ENCODE measurements at places on chromosomes 4 and X. TPM values are rescaled to one million over a fixed set of nuclear protein-coding genes. Genes with fewer than 3 reads are reported as not detected.

The ALAS2 gene
- total RNA-seq, result not detected

- DNase-seq, result no peak
Measured at GRCh38 chr4:86184901-86185285, 175.0 kb downstream of the MAPK10 start.

DNA sequence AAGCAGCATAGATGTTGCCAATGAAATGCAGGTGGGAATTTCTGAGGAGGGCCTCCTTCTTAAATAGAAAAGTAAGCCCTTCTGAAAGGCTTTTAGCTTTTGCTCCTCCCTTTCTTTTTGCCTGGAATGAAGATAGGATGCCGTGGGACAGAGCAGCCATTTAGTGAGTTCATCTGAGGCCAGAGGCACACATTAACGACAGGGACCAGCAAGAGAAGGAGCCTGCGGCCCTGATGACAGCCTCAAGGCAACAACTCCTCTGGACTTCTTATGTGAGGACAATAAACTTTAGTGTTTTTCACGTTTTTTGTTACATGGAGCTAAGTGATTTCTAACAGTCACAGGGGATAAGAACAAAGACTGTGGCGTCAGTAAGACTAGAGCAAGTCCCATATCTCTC is 1.1 kb upstream of the BDH2 start:
- DNase-seq, result no peak

The SH3RF1 gene
- total RNA-seq, result 4.0 TPM

GRCh38 chr4:152224223-152224622 is 311.7 kb downstream of the FBXW7 start:
- DNase-seq, result no peak

GRCh38 chr4:35506161-35506560 is 738.2 kb downstream of the ARAP2 start:
- DNase-seq, result no peak

The CENPE gene
- 17.0 TPM for total RNA-seq

The FAM236B gene
- not detected for total RNA-seq

DNA sequence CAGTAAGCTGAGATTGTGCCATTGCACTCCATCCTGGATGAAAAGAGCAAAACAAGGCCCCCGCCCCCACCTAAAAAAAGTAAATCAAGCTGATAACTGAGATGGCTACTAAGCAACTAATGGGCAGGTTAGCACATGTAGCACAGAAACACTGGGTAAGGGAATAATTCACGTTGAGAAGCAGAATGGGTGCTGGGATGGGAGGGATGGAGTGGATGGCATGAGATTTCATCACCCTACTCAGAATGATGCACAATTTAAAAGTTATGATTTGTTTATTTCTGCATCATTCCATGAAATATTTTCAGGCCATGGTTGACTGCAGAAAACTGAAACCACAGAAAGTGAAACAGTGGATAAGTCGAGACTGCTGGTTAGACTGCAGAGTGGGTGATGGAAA is 224.0 kb downstream of the ARAP2 start:
- DNase-seq, result no peak

DNA sequence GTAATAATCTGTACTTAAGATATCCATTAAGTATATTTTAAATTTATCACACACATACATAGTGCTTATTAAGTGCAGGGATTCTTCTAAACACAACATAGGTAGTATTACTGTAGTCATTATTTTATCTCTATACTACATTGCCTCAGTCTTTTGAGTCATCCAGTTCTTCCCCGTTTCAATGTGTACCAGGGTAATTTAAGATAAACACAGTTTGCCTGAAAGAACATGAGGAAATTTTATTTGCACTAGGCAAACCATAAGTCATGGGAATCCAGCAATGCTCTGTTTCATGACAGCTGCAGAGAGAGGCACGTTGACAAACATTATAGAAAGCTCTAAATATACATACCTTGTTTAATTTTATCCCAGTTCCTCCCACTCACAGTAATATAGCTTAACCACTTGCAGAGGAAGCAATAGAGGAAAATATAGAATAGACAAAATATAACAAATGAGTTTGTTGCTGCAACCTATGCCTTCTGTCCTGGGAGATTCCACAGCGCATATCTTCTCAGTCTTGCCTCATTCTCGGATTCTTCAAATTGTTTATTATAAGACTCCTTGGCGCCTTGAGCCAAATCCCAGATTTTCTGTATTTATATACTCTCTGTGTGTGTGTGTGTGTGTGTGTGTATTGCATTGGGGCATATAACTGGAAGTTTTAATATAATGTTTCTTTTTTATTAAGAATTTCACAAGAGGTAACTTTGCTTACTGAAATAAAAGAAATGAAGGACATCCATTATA is 258.6 kb downstream of the FAM133A start:
- peak; percentile 10 for DNase-seq

The PAGE1 gene
- total RNA-seq, result 0.41 TPM

The FAT1 gene
- 71.6 TPM for total RNA-seq

The ZNF182 gene
- total RNA-seq, result 5.9 TPM

The DUSP9 gene
- total RNA-seq, result 1.3 TPM

The NIPAL1 gene
- total RNA-seq, result 1.5 TPM

DNA sequence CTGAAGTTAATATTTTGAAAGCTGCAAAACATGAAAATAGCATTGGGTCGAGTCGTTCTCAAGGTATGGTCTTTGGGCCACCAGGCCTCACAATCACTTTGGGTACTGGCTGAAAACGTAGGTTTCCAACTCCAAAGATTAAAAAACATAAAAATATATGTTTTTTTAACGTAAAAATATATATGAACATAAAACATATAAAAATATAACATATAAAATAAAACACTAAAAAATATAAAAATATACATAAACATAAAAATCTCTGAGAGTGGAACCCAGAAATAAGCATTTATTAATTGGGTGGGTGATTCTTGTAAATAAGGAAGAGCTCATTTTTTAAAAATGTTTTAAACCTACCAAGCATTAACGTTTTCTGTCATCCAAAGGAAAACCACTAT is 666 bp upstream of the PDS5A start:
- no peak for DNase-seq

GRCh38 chr4:21554500-21554899 is 394.1 kb downstream of the KCNIP4 start:
- no peak for DNase-seq

DNA sequence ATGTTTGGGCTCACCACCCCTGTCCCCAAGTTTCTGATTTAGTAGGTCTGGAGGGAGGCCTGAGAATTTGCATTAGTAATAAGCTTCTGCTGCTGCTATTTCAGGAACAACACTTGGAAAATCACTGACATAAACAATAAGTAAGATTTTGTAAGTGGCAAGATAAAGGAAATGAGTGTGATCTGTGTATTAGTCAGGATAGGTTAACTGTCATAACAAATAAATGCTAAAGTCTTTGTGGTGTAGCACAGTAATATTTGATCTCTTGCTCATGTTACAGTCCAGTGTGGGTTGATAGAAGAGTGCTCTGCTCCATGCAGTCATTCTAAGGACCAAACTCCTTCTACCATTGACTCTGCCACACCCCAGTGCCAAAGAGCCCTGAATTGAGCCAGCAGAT is 67.0 kb downstream of the NHS start:
- DNase-seq, result no peak
